D341Med (cell line): ENCODE measurements at places on chromosomes 12 and 14.

DNA sequence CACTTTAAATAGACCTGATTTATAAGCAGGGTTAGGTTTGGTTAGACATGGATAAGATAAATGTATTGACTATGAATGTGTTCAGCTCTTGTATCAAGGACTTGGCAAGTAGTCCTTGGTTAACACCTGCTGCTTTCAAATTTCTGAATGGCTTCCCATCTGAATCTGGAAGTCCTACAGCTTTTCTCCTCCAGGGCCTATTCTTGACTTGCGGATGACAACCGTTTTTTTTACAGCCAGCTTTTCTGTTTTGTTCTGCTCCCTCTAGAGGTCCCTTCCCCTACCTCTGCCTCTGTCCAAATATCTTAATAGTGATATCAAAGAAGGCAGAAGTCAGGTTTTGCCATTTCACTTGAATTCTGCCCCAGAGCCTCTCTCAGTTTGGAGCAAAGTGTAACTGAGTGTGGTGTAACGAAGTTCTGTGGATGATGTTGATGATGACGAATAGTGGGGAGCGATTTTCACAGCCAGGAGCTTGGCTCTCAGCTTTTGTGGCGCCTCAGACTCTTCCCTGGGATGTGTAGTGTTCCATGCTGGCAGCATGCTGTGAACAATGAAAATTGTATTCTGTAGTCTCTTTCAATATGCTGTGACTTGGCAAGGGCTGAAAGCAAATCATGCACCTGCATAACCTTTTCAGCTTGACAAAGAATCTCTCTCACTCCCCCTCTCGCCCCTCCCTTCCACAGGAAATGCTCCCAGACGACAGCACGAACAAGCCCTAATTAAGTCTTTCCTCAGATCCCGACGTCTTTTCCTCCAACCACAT lies 5.0 kb upstream of the SLC4A8 start:
- DNase-seq: no peak

DNA sequence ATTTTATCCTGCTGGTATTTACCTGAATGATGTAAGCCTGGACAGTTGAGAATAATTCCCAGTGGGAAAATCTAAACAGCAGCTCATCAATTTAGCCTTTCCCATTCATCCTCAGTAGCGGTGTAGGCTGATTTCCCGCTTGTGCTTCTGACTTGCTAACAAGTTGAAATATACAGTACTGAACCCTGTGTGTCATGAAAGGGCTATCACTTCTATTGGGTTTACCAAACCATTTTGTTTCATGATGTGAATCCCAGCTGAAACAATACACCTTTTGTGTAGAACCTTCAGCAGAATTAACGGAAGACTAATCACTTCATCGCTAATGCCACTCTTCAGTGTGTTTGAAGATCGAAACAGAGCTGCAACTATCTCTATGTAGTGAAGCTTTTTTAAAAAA lies 88.4 kb downstream of the POLR3B start:
- DNase-seq: no peak

- no peak for DNase-seq
Measured at GRCh38 chr12:58079806-58080205, 138.4 kb downstream of the ATP23 start.

- DNase-seq: no peak
Measured at GRCh38 chr14:72682188-72682587, 211.7 kb downstream of the DPF3 start.

- peak; percentile 69 for DNase-seq
Measured at GRCh38 chr12:51269174-51270066, 795 bp downstream of the SMAGP start.
